Right hindlimb (tissue), 1 donor: ENCODE measurements at places on chromosomes 5 and 9.

GRCh38 chr5:163916376-163916775 lies 411.0 kb downstream of the MAT2B start:
- DNase-seq: no peak

GRCh38 chr5:86861512-86861911 lies 243.8 kb downstream of the COX7C start:
- DNase-seq: peak; percentile 32

DNA sequence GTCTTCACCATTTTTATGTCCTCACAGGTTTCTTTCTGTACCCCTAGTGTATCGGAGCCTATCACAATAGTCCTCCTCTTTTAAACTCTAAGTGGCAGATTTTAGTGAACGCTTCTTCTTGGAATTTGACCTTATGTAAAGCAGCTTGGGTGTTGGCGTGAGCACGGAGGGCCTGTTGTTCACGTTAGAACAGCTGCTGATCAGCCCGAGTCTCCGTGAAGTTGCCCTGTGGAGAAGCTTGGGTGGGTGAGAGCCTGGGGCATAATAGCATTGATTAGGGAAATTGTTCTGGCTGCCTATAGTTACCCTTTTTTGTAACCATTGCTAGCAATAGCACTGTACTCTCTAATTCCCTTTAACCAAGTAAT lies 167.0 kb upstream of the OTULINL start:
- DNase-seq: no peak

DNA sequence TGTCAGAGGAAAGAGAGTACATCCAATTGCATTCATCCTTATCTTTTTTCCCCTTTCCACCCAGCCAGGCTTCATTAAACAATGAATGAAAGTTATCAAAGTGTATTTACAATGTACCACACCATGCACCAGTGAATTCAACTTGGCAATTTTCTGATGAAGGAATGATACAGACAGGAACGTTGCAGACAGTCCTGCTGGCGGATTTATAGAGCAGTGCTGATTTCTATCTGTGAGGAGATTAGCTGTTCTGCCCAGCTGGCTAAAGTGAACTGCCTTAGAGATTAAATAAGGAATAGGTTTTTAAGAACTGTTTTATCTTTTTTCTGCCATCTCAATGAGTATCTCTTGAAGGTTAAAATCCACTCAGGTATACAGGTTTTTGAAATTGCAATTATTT lies 403.9 kb downstream of the CDH18 start:
- no peak for DNase-seq

DNA sequence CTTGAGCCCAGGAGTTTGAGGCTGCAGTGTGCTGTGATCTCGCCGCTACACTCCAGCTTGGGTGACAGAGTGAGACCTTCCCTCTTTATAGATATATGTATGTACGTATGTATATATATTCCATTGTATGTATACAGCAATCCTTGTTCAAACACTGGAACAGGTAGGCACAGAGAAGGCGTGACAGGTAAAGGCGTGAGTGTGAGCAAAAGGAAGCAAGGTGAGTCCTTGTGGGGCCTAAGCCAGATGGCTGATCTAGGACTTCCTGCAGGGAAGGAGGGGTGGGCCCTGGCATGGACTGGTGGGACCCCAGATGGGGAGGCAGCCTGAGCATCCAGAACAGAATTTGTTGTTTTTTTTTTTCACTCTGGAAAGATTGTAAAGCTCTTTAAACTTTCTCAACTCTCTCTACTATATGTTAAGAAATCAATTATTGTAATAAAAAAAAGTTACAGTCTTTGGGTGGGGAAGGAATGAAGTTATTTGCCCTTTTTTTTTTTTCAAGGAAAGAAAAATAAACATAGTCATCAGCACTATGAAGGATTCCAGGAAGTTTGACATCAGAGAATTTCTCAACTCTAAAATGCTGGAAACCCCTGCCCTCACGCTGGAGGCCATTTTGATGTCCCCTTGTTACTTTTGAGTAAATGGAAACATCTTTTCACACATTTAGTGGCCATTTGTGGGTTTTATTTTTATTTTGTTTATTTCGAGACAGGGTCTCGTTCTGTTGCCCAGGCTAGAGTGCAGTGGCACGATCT lies 38.9 kb upstream of the STXBP1 start:
- DNase-seq: no peak

GRCh38 chr5:143634689-143635088 lies 177.3 kb upstream of the HMHB1 start:
- no peak for DNase-seq

DNA sequence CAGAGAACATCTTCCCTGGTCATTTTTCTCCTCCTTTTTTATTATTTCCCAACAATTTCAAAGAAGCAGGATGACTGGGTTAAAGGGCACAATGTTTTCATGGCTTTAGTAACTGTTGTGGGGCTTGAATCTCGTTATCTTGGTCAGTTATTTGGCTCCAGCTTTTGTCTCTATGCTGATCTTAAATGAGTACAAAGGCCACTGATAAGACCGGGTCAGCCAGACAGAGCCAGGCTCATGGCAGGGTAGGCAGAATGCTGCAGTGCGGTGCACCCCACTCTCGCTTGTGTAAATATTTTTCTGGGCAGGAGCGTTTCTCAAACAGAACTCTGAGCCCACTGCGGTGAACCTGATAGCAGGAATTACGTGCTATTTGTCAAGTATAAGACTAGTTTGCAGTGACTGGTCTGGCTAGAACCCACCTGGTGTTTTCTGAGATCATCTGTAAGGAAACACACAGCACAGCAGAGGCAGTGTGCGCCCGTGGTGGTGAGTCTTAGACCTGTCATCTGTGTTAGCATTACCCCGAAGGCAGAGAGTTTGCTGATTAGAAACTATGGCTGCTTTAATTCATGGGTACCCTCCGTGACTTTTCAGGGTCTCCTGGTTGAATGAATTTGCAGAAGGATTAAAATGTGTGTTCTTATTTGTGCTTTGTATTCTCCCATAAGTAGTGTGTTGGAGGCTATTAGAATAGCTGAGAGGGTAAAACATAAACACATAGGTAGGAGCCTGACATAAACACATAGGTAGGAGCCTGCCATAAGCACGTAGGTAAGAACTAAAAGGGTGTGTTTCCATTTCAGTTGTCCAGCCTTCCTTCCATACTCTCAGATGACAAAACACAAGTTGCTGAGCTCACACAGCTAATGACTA lies 158.6 kb upstream of the DMRT1 start:
- no peak for DNase-seq

GRCh38 chr5:60779466-60779865 lies 64.6 kb downstream of the ELOVL7 start:
- DNase-seq: no peak

GRCh38 chr9:12878351-12878978 lies 103.6 kb downstream of the LURAP1L start:
- DNase-seq: no peak

- no peak for DNase-seq
These were observed 34.3 kb downstream of the MTMR12 start for GRCh38 chr5:32278406-32278805.

DNA sequence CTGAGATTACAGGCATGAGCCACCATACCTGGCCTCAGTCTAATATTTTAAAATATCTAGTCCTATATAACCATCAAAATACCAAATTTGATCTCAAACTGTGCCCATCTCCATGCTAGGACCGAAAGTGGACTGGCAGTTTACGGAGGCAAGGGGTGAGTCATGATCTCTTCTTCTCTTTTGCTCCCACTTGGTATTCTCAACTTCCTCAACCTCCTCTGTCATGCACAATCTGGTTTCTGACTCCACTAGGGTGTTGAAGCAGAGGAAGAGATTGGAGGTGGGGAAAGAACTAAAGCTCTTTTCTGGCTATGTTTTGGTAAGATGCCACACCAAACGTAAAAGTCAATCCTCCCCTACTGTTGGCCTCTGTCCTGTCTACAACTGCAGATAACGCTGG lies 55.9 kb upstream of the CEMIP2 start:
- DNase-seq: no peak

- DNase-seq: no peak
These were observed 11.8 kb downstream of the NR5A1 start for GRCh38 chr9:124495126-124496074.

DNA sequence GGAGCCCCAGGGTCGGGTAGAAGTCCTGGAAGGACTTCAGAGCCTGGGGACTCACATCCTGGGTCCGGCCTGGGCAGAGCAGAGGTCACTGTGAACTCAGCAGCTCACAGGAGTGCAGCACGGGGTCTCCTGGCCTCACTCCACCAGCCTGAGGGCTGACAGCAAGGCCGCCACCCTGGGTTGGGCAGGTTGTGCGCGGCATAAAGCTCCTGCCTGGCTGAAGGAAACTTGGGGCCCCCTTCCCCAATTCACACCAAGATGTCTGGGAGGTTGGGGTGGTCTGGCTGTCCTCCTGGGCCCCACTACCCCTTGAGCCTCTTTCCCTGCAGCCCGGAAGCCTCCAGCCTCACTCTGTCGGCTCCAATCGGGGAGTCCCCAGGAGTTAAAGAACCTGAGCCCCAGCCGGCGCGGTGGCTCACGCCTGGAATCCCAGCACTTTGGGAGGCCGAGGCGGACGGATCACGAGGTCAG lies 2.1 kb downstream of the LCN15 start:
- no peak for DNase-seq
